Stomach (tissue), 19 donors: ENCODE measurements at places on chromosomes 2 and 18. TPM values are rescaled to one million over a fixed set of nuclear protein-coding genes. Genes with fewer than 3 reads are reported as not detected.
A peak's percentile ranks its signal among the peaks of the same experiment; 100 is the strongest.

GRCh38 chr2:199228887-199229819 is 228.6 kb downstream of the SATB2 start:
- no peak for DNase-seq

GRCh38 chr2:195932-196331 is 67.9 kb downstream of the SH3YL1 start:
- no peak for DNase-seq

GRCh38 chr2:152490686-152491455 is 155.9 kb downstream of the FMNL2 start:
- DNase-seq, result peak; percentile 57

DNA sequence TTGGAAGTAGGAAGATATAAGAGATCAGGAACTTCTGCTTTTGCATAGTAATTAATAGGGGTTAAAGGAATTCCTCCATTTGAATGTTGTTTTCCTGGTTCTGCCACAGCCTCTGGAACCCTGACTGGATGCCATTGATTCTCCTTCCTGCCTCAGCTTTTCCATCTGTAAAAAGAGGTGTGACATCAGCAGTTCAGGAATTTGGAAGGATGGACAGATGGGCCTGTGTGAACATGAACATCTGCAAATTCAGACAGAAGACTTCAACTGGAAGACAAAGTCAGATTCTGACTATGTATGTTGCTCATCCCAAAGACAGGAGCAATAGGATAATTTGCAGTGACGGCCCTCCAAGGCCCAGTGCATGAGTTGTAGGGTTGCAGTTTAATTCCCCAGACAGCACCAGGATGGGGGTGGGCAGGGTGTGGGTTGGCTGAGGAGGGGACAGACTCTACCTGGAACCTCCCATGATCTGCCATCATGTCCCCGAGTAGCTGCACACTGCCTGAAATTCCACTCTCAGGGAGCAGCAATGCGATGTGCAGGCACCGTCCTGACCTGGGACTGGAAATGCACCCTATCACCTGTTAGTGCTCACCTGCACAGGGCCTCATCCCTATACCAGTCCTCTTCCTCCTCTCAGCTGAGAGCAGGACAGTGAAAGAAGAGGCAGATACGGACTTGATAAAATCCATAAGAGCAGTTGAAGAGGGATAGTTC is 98.9 kb upstream of the EPAS1 start:
- no peak for DNase-seq

GRCh38 chr18:23377669-23378301 is 75.3 kb upstream of the RIOK3 start:
- peak; percentile 70 for DNase-seq

DNA sequence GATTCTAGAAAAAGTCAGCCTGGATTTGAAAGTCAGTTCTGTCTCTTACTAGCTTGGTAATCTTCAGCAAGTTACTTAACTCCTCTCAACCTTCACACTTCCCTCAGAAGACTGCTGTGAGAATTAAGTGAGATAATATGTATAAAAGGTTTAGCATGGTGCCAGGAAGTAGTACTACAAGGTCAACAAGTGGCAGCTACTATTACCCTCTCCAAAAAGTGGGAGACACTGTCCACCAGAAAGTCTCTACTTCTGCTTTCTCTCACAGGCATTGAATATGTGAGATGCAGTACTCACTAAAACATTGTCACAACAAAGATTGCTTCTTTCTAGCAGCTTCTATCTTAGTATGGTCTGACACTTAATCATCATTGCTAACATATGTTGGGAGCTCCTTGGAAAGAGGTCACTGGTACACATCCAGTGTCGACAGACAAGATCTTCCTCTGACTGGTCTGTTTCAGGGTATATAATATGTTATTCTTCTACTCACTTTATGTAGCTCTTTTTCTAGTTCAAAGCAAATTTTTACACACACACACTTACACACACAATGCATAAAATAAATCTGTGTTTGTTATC is 47.9 kb downstream of the DOCK10 start:
- DNase-seq, result no peak

DNA sequence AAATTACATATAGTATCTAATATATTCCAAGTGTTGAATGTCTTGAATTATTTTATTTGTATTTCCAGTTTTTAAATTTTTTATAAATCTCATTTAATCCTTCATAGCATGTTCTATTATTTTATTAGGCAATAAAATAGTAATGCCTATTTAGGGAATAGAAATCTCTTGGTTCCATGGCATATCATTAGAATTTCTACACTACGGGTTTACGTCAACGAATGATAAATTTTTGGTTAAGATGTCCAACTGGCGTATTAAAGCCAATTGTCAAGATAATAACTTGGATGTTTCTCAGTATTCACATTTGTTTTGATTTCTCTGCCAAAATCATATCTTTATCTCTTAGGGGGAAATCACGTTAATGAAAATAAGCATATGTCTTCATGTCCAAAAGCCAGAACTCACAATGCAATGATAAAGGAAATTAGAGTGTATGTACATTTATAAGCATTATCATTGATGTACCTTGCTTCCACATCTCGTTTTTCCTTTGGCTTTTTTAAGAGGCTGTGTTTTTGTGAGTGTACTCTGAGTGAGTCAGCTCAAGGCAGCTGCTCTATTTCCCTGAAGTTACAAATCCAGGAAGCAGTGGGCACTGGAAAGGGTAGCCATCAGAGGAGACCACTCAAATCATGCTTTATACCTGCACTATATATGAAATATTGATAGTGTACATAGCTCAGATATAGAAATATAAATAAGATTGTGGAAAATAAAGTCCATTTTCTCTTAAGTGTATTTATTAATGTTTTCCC is 115.8 kb upstream of the PDE1A start:
- DNase-seq, result no peak

Gene SKOR2
- total RNA-seq, result not detected

Gene ACAA2
- total RNA-seq, result 122 TPM

Gene NCL
- 207 TPM for total RNA-seq

Gene CTAGE1
- not detected for total RNA-seq

Gene RAPH1
- 1,062 TPM for total RNA-seq

Gene FAM110C
- total RNA-seq, result 8.7 TPM

Gene PCARE
- total RNA-seq, result not detected

Gene CRYGC
- not detected for total RNA-seq

Gene RGPD4
- not detected for total RNA-seq

Gene SLC16A14
- not detected for total RNA-seq

Gene VWC2L
- not detected for total RNA-seq

Gene COL3A1
- 116 TPM for total RNA-seq
